ENCODE measurements at places on chromosomes 16 and 17. TPM values are rescaled to one million over a fixed set of nuclear protein-coding genes. Genes with fewer than 3 reads are reported as not detected.

RGS11 gene
- total RNA-seq: 2.3 TPM

SMIM36 gene
- total RNA-seq: not detected

KRT33B gene
- total RNA-seq: under 0.01 TPM

MMP25 gene
- not detected for total RNA-seq

C17orf78 gene
- not detected for total RNA-seq

CES5A gene
- total RNA-seq: not detected

CARHSP1 gene
- 121 TPM for total RNA-seq

TMC8 gene
- total RNA-seq: not detected

NPIPA2 gene
- total RNA-seq: not detected

ZACN gene
- not detected for total RNA-seq

CD79B gene
- 5.4 TPM for total RNA-seq

TMUB2 gene
- total RNA-seq: 25.5 TPM

VAT1L gene
- total RNA-seq: 3.7 TPM

SULT1A3 gene
- total RNA-seq: 1.9 TPM

RHBDF2 gene
- 8.2 TPM for total RNA-seq

ZNF48 gene
- total RNA-seq: 6.8 TPM

HOXB8 gene
- total RNA-seq: under 0.01 TPM

SEC14L5 gene
- not detected for total RNA-seq

RNF43 gene
- 0.28 TPM for total RNA-seq

CHST5 gene
- total RNA-seq: not detected

SLC47A1 gene
- total RNA-seq: 0.19 TPM

CMTM2 gene
- not detected for total RNA-seq

P2RX1 gene
- 0.38 TPM for total RNA-seq

LITAF gene
- total RNA-seq: 30.2 TPM

EIF1 gene
- total RNA-seq: 69.6 TPM

HOXB4 gene
- 0.96 TPM for total RNA-seq

LRRC36 gene
- not detected for total RNA-seq

CD300E gene
- total RNA-seq: not detected

IKZF3 gene
- total RNA-seq: not detected

NPB gene
- 0.58 TPM for total RNA-seq

TPSAB1 gene
- not detected for total RNA-seq

ACSM2B gene
- total RNA-seq: under 0.01 TPM

KCTD2 gene
- 16.7 TPM for total RNA-seq

CLEC19A gene
- not detected for total RNA-seq

CA7 gene
- not detected for total RNA-seq

SCGB1C2 gene
- not detected for total RNA-seq

FBXO39 gene
- 0.56 TPM for total RNA-seq

HES7 gene
- not detected for total RNA-seq

HOXB13 gene
- total RNA-seq: not detected

RNF112 gene
- 0.58 TPM for total RNA-seq

DHX58 gene
- 13.2 TPM for total RNA-seq

KRT31 gene
- not detected for total RNA-seq

VWA3A gene
- not detected for total RNA-seq

CCL16 gene
- total RNA-seq: not detected

PKMYT1 gene
- total RNA-seq: 12.8 TPM

KIF18B gene
- total RNA-seq: 10.2 TPM

CARD14 gene
- not detected for total RNA-seq

USP43 gene
- not detected for total RNA-seq

TAC4 gene
- not detected for total RNA-seq

ADAD2 gene
- not detected for total RNA-seq

ARHGAP23 gene
- total RNA-seq: 17.6 TPM

MT1X gene
- 154 TPM for total RNA-seq

DNAH2 gene
- total RNA-seq: 0.56 TPM
